ENCODE measurements at places on chromosomes 1 and 21.
A peak's percentile ranks its signal among the peaks of the same experiment; 100 is the strongest.

GRCh38 chr1:22819361-22819760, 108.7 kb downstream of the EPHB2 start:
- no peak for DNase-seq

DNA sequence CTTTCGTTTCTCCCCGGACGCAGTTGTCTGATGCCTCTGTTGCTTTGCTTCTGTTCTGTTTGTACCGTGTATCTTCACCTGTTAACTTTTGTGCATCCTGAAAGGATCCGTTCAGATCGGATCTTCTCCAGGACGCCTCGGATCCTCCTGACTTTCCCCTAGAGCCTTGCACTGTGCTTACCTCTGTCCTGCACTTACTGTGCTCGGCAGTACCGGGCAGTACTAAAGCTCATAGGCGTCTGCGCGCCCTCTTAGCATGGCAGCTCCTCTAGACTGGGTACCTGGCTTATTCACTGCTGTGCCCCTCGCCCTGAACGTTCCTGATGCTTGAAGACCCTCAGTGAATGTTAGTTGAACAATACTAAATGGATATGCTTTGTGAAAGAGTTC, 934 bp downstream of the SCP2 start:
- DNase-seq, result no peak

DNA sequence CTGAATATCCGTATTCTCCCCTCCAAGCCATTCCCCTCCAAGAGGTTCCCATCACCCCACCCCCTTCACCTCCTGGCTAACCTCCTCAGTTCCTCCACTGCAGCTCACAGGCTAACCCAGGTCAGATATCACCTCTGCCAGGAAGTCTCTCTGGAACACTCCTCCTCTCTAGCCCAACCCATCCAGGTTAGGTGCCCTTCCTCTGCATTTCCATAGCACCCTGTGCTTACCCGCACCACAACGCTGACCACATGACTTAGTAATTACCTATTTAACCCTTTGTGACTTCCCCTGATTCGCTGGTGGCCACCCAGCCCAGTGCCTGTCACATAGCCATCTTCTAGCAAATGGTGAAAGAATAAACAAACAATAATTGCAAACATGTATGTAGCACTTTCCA, 49.5 kb upstream of the IFFO2 start:
- no peak for DNase-seq

GRCh38 chr1:204867666-204868339, 2.9 kb upstream of the NFASC start:
- no peak for DNase-seq

- no peak for DNase-seq
These were observed 410.0 kb downstream of the TGFB2 start for GRCh38 chr1:218755128-218755527.

- no peak for DNase-seq
These were observed 303.9 kb upstream of the DUSP10 start for GRCh38 chr1:222045786-222046185.

- no peak for DNase-seq
These were observed 2.6 kb downstream of the IFNAR1 start for GRCh38 chr21:33327326-33327725.

DNA sequence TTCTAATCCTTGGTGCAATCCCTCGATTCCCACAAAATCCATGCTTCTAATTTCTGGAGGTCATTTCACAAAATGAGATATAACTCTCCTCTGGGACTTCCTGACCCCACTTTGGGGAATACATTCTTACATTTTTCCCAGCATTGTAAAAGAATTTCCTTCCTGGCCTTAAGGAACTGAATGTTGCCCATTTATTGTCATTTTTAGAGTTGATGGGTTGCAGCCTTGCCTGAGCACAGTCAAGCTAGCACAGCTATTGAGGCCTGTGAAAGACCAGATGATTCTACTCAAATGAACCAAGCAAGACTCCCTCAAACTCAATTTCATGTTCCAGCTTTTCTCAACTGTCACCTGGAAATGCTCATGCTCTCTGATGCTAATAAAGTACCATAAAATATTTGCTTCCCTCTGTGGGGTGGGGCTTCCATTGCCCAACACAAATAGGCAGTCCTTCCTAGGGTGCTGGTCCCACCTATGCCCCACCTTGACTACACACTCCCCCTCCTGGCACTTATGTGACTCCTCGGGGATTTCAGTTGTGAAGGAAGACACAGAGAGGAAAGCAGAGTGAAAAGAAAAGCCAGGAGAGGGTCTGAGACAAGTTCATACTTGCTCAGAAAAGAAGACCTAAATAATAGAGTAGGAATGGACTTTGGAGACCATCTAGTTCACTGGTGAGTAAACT, 24.0 kb upstream of the CDC7 start:
- no peak for DNase-seq

- DNase-seq, result peak; percentile 82
These were observed 369.7 kb downstream of the RRAGC start for GRCh38 chr1:38489844-38490270.

- no peak for DNase-seq
These were observed 45.9 kb upstream of the TNFSF4 start for GRCh38 chr1:173253046-173253445.

DNA sequence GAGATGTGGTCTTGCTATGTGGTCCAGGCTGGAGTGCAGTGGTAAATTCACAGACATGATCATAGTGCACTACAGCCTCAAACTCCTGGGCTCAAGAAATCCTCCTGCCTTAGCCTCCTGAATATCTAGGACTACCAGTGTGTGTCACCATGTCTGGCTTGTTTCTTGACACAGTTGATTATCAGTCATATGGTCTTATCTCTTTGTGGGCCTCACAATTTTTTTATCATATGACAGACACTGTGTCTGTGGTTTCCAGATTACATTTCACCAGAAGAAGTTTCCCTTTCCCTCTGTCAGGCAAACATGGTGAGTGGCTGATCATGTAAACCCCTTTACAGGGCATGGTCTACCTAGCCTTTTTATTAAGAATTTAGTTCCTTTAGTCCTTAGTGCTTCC, 96.1 kb downstream of the HFM1 start:
- DNase-seq, result no peak

- DNase-seq, result no peak
These were observed 489 bp downstream of the ACOT11 start for GRCh38 chr1:54548389-54549044.

DNA sequence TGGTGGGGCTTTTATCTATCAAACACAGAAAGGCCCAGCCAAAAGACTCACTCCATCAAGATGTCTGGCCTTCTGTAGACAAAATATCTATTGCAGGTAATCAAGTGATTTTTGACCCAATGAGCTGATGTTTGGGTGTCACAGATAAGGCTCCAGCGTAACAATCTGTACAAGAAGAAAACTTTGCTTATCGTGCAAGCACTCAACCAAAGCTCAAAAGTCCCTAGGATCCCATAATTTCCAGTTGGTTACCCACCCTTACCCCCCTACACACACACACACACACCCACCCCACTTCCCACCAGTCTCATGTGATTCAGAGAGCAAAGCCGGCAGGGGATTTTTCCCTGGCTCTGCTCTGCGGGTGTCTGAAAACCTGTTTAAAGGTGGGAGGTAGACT, 5.8 kb downstream of the ITPKB start:
- DNase-seq, result no peak

DNA sequence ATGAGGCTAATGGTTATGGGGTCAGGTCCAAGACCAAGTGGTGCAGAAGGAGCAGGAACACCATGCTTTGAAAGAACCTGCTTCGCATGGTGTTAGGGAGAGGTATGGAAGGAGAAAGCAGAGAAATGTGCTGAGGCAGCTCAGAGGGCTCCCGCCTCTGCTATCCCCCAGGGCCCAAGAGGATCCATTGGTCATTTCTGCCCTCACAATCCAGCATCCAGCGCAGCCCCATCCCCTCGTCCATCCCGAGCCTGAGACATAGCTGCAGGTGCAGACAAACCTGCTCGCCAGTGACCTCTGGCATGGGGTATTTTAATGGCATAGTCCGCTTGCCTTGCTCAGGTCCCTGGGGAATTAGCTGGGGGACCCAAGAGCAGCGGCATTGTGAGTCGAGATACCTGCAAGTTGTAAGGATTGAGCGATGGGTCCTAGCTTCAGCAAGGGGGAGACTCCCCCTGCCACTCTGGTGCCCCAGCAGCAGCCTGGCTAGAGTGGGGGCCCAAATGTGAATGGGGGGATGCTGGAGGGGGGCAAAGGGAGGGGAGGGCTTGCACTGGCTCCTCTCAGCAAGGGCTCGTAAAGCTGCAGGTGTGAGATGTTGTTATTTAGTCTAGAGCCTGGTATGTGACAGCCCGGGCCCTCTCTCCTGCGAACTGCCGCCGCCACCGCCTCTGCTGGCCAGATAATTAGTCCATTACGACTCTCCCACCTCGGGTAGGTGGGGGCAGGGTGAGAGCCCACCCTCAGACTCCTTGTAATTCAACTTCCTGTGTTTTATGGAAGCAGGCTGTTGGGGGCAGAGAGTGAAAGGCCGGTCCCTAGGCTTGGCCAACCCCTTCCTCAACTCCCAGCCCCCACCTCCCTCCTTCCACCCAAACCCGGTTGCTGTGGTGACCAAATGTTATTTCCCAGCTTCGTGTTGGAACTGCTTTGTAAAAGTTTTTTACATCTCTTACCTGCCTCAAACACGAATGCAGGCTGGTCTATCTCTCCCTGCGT, 118.8 kb downstream of the RNF220 start:
- no peak for DNase-seq

DNA sequence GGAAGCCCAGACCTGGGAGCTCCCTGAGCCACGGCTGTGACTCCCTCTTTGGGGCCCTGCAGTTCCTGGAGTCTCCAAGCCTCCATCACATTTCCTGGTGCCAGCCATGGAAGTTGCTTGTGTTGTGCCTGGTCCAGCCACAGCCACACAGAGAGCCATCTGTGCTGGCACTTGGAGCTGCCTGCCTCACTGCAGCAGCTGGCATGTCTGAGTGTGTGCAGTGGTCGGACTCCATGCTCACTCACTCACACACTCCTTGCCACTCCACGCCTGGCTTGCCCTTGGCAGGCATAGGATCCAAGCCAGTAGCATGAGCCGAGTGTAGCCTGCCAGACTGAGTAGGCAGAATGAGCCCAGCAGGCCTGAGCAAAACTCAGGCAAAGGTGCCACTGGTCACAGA, 516.3 kb upstream of the BEND5 start:
- DNase-seq, result no peak

- no peak for DNase-seq
These were observed 24.8 kb downstream of the CD101 start for GRCh38 chr1:117026361-117026760.

GRCh38 chr21:45045481-45045880, 28.9 kb upstream of the ADARB1 start:
- no peak for DNase-seq

- no peak for DNase-seq
These were observed 297.0 kb upstream of the SNX7 start for GRCh38 chr1:98364544-98364943.

GRCh38 chr1:111894497-111894896, 95.0 kb downstream of the KCND3 start:
- DNase-seq, result no peak

- DNase-seq, result no peak
These were observed 136.1 kb upstream of the IRF2BP2 start for GRCh38 chr1:234745844-234746797.
